ENCODE measurements at places on chromosomes 2 and 18.

GRCh38 chr2:123179526-123179925 lies 845.6 kb upstream of the CNTNAP5 start:
- no peak for DNase-seq

DNA sequence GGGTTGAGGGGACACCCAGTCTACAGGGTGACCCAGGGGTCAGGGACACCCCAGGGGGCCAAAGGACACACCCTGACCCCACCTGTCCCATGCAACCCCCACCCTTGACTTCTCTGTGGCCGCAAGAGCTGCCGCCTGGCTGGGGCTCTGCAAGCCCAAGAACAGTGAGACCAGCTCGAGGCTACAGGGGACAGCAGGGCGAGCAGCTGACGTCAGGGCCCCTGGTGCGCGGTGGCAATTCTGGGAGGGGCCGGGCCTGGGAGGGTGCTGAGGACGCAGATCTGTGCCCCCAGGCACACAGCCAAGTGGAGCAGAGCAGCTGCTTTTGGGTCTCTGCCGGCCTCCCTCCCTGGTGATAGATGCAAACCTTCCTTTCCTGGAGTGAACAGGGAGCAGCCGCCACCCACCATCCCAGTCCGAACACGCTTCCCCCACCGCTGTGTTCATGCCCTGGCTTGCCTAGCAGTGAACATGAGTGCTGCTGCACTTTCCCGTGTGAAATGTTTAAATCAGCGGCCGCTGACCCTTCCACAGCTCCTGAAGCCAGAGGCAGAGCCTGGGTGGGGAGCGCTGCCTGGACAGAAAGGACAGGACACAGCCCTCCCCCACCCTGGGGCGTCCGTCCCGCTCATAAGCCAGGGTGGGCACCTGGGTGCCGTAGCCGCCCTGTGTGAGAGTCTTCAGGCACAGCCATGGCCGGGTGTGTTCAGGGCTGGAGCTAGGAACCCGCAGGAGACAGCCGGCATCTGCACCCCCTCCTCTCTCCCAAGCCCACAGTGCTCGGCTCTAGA lies 46.9 kb downstream of the SLC66A2 start:
- no peak for DNase-seq

- DNase-seq = no peak
Measured at GRCh38 chr2:240556553-240557100, 1.2 kb downstream of the ANKMY1 start.

DNA sequence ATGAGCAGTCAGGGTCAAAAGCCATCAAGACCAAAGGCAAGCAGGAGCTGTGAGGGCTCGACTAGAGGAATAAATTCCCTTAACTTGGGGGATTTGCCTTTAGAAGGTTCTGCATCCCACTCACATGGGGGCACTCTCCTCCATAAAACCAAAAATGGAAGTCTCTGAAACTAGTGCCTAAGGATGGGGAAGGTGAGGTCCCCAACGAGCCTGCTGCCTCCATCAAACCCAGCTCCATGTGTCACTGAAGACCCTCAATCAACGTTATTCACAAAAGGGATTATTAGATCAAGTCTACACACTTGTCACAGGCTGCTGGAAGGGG lies 254.9 kb upstream of the NCKAP5 start:
- no peak for DNase-seq

GRCh38 chr2:60125611-60126426 lies 427.6 kb downstream of the BCL11A start:
- no peak for DNase-seq

- DNase-seq = no peak
Measured at GRCh38 chr2:90069290-90069894, 1377.9 kb downstream of the RPIA start.

GRCh38 chr2:150028322-150028721 lies 440.7 kb upstream of the MMADHC start:
- DNase-seq = no peak

DNA sequence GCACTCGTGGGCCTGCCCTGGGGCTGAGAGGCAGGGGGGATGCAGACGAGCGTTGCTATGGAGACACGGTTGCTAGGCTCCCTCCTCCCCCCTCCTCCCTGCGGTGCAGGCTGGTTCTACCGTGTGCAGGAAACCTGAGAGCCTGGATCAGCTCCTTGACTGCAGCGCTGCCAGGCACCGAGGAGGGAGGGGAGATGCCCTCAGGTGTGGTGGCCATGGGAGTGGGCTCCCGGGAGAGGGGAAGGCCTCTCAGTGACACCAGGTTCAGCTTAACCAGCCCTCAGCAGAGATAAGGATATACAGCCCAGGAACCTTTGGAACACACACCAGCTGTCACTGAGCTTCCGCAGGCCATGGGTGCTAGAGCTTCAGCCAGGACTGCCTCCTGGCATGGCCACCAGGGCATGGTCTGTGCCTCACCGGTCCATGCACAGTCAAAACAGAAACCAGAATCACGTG lies 124.4 kb upstream of the PXDN start:
- no peak for DNase-seq

DNA sequence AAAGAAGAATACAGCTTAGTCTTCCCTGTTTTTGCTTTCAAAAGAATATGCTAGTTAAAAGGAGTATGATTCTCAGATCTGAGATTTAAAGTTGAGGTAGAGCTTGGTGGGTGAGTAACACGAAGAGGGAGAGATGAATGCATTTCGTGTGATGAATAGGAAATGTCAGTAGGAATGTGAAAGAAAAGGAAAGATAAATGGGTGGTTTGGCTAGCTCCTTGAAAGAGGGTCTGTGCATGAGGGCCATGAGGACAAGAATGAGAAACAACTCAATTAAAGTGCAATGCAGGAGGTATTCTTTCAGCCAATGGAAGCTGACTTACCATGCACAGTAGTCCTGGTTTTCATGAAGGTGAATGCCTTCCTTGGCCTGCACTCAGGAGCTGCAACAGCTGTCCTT lies 248.2 kb downstream of the HNMT start:
- no peak for DNase-seq

GRCh38 chr2:28276807-28277206 lies 115.9 kb upstream of the FOSL2 start:
- DNase-seq = no peak

GRCh38 chr2:206840999-206841398 lies 75.6 kb downstream of the FASTKD2 start:
- DNase-seq = no peak

DNA sequence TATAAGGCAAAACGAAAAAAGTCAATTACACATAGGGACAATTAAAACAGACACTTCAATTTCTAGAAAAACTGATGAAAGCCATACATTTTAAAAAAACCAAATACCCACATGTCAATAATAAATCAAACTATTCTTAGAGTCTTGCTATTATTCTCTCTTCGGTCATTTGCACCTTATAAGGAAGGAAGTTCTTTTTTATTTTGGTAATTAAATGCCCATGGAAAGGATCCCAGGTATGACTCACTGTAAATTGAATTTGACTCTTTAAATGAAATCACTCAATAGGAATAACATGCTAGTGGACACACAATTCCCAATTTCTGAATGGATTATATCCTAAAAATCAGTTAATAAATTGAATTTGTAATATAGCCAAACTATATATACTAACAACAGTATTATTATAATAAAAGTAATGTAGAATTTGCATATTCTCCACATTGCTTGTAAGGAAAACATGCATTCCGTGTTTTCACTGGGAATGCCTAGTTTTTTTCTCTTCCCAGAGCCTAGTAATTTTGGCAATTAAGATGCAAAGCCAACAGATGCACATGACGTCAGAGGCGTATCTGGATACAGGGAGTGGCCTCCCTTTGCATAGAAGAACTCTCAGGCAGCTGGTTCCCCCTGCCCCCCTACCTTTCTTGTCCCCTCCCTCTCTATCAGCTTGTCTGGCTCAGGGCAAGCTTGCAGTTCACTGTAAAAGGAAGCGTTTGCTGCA lies 153.5 kb upstream of the PGAP1 start:
- DNase-seq = no peak

- DNase-seq = no peak
Measured at GRCh38 chr2:37550190-37550589, 121.3 kb downstream of the CDC42EP3 start.

DNA sequence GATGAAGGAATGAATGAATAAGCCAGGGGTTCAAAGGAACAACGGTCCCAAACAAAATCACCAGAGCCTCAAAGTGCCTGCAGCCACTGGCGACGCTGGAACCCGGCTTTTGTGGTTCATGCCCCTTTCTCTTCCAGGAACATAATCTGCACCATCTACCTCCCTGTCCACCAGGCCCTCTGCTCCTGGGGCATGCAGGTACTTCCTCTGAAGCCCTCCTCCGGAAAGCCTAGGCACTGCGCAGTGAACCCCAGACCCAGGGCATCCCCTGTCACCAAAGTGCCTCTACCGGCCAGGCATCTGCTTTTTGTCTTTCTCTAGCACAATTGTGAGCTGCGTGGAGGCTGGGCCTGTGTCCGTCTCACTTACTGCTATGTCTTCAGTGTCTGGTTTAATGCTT lies 98.6 kb upstream of the TMEM200C start:
- DNase-seq = no peak

- DNase-seq = no peak
Measured at GRCh38 chr2:45857275-45857609, 205.8 kb downstream of the PRKCE start.

DNA sequence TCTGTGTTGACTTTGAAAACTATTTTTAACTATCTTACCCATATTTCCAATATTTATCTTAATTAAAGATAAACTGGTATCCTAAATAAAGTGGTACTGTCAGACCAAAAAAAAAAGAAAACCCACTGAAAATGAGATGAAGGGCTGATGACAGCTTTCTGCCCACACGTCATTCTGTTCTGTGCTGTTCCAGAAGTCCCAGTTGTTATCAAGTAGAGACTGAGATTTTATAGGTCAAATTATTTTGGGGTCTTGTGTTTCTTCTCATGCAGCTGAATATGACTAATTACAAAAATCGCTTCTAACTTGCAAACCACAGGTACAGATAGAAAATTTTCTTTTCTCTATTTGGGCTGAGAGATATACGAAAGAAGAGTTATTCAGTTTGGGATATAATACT lies 48.7 kb upstream of the KLF7 start:
- no peak for DNase-seq

- no peak for DNase-seq
Measured at GRCh38 chr2:168920504-168921157, 19.5 kb downstream of the G6PC2 start.

GRCh38 chr2:129733579-129733978 lies 245.9 kb upstream of the RAB6C start:
- DNase-seq = no peak

DNA sequence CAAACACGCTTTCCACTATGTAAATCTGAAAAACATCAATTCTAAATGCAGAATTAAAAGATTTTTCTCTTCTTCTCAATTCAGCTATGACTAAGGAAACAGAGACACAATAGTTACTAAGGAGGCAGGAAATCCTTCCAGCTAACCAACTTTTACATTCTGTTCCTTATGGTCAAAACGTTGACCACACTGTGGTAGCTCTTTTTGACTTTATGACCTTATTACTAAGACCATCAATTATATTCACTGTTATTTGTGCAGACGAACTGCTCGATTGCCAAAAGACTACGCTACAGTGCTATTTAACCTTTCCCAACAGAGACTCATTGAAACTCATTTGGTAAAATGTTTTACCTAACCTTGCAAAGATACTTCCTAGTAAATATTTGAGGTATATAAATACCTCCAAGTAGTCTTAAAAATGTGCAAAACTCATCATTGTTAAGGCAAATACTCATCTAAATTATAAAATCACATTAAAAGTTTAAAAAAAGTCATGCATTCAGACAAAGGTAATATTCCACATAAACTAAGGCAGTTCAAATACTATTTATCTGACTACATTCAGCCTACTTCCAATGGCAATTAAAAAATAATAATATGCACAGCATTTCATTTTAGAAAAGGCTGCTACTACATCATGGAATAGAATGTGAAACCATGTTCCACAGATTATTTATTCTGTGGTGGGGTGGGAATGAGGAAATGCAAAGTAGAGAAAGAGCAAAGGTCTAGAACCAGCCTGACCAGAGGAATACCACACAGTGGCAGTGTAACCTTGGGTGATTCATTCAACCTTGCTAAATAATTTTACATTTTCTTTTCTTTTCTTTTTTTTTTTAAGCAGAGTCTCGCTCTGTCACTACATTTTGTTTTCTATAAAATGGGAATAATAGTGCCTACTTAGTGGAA lies 139.9 kb downstream of the THADA start:
- DNase-seq = no peak

GRCh38 chr2:16708173-16708572 lies 42.5 kb upstream of the CYRIA start:
- no peak for DNase-seq

GRCh38 chr2:8202132-8202531 lies 479.7 kb upstream of the ID2 start:
- DNase-seq = no peak

Data from HS-27A (cell line).